Activated CD4-positive, alpha-beta T cell treated with anti-CD3 and anti-CD28 coated beads, Interleukin-10, Interleukin-2, amounts not matched to agents 100 ng/mL and 50 ng/mL, durations not matched to agents 16 hours and 8 hours (primary cell): ENCODE measurements at places on chromosomes 1 and 21.

DNA sequence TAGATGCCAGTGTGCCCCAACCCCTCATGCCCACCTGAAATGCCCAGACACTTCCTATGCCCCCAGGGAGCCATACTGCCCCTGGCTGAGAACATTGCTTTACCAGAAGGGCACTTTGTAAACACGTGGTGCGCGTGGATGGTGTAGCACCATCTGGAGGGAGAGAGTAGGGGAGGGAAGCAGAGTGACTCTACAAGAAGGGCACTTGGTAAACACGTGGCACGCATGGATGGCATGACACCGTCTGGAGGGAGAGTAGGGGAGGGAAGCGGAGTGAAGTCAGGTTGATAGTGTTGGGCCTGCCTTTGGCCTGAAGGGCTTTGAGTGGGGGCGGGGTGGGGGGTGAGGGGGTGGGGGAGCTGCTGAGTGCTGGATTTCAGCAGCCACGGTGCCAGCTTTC is 324.0 kb upstream of the VAMP3 start:
- DNase-seq, result no peak

GRCh38 chr1:26213335-26213905 is 20.6 kb upstream of the CEP85 start:
- no peak for DNase-seq

- no peak for DNase-seq
Observed at GRCh38 chr1:216453777-216454176, 30.5 kb upstream of the USH2A start.

DNA sequence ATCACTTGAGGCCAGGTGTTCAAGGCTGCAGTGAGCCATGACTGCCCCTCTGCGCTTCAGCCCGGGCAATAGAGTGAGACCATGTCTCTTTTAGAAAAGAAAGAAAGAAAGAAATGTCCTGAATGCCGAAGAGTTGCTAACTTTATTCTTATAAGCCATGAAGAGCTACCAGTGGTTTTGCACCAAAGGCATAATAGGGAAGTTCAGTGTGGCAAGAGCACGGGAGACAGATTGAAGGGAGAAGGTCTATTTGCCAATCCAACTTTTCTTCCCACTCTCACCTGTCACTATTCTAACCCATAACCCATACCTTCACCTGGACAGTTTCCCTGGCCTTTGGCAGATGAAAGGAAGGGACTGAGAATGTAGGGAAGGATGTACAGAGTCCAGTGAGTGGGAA is 4.4 kb upstream of the PEA15 start:
- DNase-seq, result no peak

DNA sequence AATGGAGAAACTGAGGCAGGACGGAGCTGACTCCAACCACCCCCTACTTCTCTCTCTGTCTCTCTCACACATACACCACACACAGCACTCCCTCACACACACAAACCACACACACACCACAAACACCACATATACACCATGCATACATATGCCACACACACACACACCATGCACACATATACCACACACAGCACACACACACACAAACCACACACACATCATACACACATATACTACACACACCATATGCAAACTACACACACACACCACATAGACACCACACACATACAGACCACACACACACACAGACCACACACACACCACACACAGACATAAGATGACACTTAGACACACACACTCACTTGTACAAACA is 94.3 kb downstream of the RIPK4 start:
- DNase-seq, result no peak

- no peak for DNase-seq
Observed at GRCh38 chr1:205851993-205852392, 2.1 kb upstream of the PM20D1 start.

DNA sequence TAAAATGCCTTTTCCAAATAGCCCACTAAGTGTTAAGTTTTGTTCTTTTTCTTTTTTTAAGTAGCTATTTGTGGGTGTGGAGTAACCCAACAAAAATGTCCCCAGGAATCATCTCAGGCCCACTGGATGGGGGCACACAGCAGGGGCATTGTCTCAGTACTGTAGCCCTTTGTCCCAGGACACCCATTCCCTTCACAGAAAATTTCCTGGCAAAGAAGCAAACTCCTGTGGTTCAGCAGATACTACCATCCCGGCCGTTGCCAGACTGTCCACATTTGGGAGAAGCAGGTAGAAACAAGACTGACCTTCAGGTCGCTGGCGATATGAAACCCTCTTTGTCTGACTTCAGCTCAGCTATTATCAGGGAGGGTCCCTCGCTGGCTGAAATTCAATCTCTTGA is 23.7 kb upstream of the SRRM1 start:
- DNase-seq, result no peak

DNA sequence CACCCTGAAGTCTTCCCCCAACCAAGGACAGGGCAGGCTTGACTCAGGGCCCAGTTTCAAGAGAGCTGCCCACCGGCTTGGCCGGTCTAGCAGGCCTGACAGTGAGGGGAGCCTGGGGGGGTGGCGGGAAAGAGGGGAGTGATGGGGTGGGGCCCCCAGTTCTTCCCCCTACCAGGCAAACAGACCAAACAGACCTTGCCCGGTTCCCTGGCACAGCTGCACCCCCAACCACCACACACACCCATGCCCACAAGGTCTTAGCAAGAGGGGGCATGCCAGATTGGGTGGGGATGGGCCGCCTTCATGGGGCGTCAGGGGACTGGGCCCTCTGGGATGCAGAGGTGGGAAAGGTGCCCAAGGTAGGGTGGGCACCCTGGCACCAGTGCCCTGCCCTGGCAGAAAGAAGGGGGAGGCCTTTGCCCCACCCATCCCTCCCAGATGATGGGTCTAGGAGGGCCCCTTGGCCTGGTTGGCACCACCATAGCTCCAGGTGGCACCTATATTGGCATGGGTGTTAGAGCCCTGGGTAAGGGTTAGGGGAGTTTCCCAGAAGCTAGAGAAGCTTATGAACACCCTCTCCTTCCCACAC is 8.9 kb downstream of the ZBTB7B start:
- DNase-seq, result no peak

DNA sequence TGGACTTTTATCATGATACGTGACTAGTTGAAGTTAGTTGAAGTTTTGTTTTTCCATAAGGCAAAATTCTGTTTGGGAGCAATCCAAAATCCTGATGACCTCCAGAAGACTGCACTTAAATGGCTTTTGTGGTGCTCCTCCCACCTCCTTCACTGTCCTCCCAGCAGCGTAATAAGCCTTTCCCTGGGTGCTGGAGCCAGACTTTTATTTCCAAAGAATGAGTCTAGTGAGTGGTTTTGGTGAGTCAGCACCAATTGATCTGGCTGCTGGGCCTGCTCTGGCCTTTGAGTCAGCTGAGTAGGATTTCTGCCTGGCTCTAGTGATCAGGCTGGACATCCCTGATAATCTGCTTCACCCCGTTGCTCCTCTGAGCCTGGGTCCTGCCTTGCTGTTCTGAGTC is 21.7 kb upstream of the KCND3 start:
- no peak for DNase-seq

DNA sequence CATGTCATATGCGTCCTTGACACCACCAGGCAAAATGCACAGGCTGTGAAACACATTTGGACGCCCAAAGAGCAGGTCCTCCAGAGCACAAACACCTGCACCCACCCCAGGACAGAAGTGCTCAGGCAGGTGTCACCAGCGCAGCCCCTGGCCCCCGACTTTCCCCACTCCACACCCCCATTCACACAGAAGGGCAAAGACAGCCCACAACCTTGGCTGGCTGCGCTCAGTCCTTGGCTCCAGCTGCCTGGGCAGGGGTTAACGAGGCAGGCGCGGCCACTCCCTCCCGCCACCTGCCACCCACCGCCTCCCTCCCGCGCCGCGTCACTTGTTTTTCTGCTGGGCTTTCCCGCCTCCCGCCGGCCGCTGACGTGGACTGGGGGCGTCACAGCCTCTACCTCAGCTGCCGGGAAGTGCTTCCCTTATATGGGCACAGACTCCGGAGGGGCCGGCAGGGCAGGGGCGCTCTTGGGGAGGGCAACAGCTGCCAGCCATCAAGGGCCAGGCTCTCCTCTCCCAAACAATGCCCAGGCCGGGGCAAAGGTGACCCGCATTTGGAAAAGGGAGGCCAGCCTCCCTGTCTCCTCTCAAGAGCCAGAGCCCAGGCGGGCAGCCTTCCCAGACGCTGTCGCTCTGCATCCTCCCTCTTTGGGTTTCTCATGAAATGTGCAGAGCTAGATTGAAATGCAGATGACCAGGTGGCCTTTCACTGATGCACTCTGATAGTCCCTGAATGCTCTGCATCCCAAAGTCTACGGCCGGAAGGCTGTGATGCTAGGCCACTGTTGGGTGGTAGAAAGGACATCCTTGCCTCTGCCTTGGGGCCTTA is 14.8 kb upstream of the BTG2 start:
- peak; percentile 97 for DNase-seq

- DNase-seq, result no peak
Observed at GRCh38 chr1:14112613-14113012, 412.6 kb downstream of the PRDM2 start.

DNA sequence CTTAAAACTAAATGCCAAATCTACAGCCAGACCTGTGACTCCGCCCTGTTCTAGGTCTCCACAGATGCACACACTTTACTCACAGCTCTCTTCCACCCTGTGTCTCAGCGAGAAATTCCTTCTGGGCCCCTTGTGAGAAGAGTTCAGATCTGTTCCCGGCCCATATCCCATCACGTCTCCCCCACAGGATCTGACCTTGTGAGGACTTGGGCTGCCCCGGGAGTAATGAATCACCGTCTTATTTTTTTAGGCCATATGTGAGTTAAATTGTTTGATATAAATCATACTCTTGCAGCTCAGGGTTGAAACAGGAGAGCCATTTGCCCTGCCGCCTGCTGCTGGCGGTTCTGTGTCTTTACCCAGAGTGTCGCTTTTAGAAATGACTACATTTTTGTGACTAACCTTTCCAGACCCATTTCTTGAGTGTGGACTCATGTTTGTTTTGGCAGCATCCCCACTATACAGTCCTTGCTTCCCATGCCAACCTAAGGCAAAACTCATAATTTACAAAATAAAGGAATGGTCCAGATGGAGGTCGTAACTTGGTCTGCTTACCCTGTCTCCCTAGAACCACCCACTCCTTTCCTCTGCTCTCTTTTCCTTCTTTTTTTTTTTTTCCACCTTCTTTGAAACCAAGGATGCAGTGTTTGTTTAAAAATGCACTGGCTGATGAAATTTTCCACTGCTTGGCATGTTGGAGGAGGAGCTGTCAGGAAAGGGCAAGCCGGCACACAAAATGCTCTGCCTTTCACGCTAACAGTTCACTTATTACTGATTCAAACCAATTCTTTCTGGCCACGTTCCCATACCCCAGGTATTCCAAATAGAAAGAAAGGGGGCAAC is 98.0 kb upstream of the C1orf105 start:
- no peak for DNase-seq

DNA sequence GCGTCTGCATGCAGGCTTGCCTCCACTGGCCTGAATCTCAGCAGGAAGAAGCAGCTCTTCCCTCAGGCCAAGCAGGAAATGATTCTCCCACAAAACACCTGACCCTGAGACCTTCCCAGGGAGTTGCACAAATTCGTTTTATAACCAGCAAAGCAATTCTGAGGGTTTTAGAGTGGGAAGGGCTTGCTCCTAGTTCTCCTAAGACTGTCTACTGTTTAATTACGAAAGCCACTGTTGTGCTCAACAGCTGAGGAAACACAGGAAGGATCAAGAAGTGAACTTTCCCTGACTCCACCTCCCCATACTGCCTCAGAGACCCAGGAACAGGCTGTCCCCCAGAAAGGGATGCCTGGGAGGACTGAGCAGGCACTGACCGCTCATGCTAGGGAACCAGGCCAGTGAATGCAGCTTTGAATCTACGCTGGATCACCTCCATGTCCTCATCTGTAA is 37.0 kb upstream of the PUM1 start:
- DNase-seq, result no peak

- DNase-seq, result no peak
Observed at GRCh38 chr1:93659822-93660503, 21.7 kb downstream of the BCAR3 start.

GRCh38 chr1:46485564-46486431 is 3.8 kb upstream of the DMBX1 start:
- DNase-seq, result no peak

DNA sequence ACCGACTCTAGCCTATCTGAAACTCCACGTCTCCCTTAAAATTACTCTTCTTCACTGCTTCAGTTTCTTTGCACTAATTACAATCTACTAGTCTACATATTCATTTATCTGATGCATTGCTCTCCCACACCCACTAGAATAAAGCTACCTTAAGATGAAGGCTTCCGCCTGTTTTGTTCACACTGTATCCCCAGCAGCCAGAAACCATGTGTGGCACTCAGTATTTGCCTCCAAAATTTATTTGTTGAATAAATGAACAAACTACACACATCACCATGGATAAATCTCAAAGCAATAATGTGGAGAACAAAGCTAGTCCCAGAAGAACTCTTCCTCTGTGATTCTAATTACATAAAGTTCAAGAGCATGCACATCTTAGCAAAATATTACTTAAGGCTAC is 95.7 kb downstream of the DSCAM start:
- no peak for DNase-seq

DNA sequence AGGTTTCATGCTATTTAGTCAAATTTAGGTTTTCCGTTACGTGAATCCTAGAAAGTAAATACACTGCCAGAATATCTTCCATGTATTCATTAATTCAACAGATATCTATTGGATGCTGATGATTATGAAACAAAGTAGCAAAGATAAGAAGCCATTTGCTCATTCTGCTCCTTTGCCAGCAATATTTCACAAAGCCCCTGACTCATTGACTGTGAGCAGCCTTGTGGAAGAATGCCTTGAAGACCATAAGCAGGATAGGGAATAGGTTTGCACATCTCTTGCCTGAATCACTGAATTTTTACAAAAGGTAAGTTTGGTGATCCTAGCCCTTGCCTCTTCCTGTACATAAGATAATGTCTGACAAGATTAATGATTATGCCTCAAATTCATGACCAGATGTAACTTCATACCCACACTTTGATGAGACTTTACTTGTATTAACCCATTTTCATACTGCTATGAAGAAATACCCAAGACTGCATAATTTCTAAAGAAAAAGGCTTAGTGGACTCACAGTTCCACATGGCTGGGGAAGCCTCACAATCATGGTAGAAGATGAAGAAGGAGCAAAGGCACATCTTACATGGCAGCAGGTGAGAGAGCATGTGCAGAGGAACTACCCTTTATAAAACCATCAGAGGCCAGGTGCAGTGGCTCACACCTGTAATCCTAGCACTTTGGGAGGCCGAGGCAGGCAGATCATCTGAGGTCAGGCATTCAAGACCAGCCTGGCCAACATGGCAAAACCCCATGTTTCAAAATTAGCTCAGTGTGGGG is 1.6 kb upstream of the PIGK start:
- DNase-seq, result no peak

- DNase-seq, result no peak
Observed at GRCh38 chr21:44550807-44551206, 498 bp downstream of the KRTAP10-2 start.

GRCh38 chr21:29737186-29737585 is 202.6 kb downstream of the GRIK1 start:
- DNase-seq, result no peak

DNA sequence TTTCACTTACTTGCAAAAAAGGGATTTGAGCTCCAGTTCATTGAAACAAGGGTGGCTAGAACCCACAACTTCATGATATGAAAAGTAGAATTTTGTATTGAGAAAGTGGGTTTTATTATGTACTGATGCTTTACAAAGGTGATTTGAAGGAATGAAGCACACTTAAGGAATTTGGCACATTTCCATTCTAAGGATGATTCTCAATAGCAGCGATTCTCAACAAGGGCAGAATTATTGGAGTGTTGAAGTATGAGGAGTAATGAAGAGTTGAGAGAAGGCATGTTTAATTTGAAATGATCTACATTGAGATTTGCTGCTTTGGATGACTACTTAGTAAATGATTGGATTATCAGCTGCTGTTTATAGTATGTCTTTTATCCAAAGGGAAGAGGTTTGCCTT is 54.7 kb downstream of the FNBP1L start:
- DNase-seq, result no peak
